ENCODE measurements at places on chromosomes 7 and 10. TPM values are rescaled to one million over a fixed set of nuclear protein-coding genes. Genes with fewer than 3 reads are reported as not detected.

GRCh38 chr10:74755273-74755672 lies 71.1 kb upstream of the KAT6B start:
- H3K4me1 ChIP-seq: peaks cover 4% of the 10 kb centered on the region
- H3K27ac ChIP-seq: no peak overlapping the region
- no peak for DNase-seq
- no peak overlapping the region for H3K4me3 ChIP-seq

GRCh38 chr10:133159611-133159949 lies 439 bp upstream of the KNDC1 start:
- H3K4me3 ChIP-seq: no peak overlapping the region
- H3K4me1 ChIP-seq: no peaks in the 10 kb centered on the region
- H3K27me3 ChIP-seq: no peaks in the 10 kb centered on the region

- no peak for DNase-seq
- no peaks in the 10 kb centered on the region for H3K4me1 ChIP-seq
These were observed 17.8 kb upstream of the SLC18A2 start for GRCh38 chr10:117222976-117223692.

The IL6 gene
- total RNA-seq: not detected

All from GM12878 (cell line).